ENCODE measurements at places on chromosomes 7 and 10.

- no peak for DNase-seq
Measured at GRCh38 chr10:114715171-114715670, 57.1 kb upstream of the ABLIM1 start.

DNA sequence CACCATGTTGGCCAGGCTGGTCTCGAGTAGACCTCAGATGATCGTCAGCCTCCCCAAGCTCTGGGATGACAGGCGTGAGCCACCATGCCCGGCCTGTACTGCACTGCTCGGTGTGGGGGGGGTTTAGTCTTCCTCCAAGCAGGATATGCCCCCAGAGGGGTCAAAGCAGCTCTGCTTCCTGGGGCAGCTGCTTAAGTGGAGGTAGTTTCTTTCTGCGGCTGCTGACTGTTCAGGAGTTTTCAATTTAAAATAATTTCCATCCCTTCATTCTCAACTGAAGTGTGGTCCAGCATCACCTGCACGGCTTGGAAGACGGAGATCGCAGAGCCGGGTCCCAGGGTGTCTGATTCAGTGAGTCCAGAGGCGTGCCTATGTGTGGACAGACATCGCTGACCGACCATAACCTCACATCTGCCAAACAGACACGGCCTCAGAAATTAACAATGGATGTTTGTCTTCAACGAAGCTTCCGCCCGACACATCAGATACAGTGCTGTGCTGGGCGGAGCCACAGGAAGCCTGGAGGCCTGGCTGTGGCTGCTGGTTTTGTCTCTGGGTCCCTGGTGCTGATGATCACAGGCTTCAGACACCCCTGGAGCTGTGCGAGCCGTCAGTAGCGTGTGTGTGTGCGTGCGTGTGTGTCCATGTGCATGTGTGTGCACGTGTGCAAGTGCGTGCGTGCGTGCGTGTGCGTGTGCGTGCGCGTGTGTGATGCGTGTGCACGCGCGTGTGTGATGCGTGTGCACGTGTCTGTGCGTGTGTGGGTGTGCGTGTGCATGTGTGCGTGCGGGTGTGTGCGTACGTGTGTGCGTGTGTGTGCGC is 226.5 kb upstream of the PITRM1 start:
- no peak for DNase-seq

DNA sequence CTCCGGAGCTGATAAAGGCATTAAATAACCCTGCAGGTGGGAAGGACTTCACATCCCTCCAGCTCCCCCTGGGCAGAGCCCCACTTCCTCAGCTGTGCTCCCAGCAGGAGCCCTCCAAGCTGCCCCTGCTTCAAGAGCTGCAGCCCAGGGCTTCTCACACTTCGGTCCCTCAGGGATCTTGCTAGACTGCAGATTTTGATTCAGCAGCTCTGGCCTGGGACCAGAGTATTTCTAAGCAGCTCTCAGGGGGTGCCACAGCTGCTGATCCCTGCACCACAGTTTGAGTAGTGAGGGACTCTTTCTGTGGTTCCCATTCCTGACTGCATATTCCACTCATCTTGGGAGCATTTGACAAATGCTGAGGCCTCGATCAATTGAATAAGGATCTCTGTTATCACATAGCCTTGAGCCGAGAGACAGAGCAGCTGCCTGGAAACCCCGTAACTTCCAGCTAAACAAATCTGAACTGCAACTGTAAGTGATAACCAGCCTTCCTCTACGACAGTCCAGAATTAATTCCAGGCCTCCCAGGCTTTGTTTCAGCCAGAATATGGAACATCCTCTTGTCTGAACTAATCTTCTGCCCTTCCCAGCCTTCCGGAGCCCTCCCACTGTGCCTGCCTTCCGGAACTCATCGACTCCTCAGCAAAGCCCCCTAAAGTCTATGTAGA is 161.4 kb downstream of the CCDC3 start:
- DNase-seq: no peak

DNA sequence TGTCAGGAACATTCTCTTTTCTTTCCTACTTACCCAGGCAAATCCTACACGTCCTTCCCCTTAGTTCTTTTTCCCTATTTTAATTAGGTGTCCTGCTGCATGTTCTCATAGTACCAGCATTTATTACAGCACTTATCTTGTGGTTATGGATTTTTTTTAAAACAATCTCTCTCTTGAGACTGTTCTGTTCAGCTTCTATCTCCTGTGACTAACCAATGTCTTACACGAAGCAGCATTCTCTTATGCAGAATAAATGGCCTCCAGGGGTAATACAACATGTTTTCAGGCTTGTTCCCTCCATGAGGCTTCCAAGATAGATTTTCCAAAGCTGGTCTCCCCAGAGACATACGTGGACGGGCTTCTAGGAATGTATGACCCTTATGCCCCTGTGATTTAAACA is 1096.1 kb upstream of the CELF2 start:
- no peak for DNase-seq

DNA sequence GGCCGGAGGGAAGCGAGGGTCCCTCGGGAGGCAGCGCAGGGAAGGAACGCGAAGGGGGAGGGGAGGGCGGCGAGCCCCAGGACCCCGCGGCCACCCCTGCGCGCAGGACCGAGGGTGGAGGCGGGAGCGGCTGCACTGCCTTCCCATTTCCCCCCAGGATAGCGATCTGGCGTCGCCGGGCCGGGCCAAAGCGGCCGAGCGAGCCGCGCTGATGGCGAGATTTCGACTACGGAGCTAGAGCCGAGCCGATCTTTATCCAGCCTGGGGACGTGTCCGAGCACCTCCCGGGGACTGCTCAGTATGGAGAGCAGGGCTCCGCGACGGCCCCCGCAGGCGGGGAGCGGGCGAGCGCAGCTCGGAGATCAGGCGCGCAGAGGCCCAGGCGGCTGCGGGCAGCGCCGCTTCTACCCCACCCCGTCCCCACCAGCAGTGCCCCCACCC is 590 bp upstream of the CRTAC1 start:
- DNase-seq: no peak

- DNase-seq: no peak
Measured at GRCh38 chr10:68636335-68636734, 76.2 kb downstream of the TET1 start.

DNA sequence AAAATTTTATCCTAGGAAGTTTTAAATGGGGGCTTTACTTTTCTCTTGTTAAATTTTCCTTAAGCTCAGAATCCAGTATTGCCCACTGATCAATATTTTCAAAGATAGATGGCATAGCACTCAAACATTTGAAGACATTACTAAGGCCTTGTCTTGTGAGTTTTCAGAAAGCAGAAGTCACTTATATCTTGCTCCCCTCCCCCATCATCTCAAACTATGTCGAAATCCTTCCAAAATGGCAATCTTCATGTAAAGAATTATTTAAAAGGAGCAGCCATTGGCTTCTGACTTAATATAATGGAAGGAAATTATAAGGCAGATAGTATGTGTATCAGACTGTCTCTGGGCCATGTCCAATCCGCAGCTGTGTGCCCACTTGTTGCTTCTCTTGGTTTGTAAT is 553.5 kb upstream of the C7orf33 start:
- DNase-seq: no peak

DNA sequence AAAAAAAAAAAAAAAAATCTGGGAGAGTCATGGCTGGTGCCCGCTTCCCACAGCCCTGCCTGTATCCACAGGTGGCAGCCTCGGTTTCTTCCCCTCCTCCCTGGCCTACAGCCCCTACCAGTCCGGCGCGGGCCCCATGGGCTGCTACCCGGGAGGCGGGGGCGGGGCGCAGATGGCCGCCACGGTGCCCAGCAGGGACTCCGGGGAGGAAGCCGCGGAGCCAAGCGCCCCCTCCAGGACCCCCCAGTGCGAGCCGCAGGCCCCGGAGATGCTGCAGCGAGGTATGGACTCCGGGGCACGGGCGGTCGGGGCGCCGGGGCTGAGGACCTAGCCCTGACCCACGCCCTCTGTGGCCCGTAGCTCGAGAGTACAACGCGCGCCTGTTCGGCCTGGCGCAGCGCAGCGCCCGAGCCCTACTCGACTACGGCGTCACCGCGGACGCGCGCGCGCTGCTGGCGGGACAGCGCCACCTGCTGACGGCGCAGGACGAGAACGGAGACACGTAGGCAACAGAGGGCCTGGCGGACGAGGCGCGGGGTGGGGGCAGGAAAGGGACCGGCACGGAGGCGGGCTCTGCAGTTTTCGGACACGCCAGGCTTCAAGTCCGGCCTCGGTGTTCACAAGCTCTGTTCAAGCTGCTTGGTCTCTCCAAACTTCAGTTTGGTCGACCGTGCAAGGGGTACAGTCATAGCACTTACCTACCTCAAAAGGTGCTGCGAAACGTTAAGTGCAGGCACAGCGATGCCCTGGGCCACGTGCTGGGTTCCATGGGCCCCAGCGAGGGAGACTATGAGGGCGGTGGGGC is 3.9 kb downstream of the NFKB2 start:
- peak; percentile 96 for DNase-seq

GRCh38 chr7:71184609-71185008 is 52.7 kb downstream of the GALNT17 start:
- no peak for DNase-seq

DNA sequence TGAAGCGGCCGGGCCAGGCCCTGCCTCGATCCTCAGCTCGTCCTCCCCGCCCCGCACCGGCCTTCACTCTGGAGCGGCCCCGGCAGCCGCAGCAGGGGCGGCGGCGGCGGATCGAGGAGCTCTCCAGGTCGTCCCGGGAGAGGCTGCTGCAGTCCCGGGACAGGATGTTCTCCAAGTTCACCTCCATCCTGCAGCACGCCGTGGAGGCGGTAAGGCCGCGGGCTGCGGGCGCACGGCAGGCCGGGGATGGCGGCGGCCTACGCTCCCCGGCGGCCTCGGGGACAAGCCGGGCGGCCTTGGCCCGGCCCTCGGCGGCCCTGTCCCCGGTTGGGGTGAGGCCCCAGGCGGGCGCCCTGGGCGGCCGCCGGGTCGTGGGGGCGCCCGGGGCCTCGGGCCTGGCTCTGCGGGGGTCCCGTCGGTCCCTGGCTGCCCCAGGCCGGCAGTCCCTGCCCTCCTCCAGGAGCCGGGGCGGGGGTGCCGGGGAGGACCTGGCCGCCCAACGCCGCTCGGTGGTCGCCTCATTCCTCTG is 399 bp downstream of the FHIP2A start:
- peak; percentile 82 for DNase-seq

DNA sequence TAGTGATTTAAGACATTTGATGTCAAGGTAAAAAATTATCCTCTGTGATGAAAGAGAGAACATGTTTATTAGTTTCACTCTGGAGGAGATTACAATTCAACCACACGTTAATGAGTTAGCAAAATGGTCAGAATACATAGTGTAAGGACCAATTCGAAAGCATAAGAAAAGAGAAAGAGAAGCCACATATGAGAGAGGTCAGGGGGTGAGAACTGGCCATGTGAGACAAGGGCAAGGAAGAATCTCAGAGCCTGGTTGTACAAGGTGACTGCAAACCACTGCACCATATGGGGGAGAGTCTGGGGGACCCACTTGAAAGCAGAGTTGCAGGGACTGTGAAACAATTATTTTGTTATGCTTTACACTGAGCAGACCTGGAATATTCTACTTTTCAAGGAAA is 27.7 kb upstream of the BET1 start:
- no peak for DNase-seq

GRCh38 chr10:79189853-79190435 is 121.2 kb downstream of the ZMIZ1 start:
- DNase-seq: no peak

GRCh38 chr7:138449580-138449979 is 10.5 kb upstream of the TRIM24 start:
- DNase-seq: peak; percentile 69

GRCh38 chr7:73870041-73870492 is 9.1 kb downstream of the TMEM270 start:
- DNase-seq: no peak

- no peak for DNase-seq
Measured at GRCh38 chr7:82250598-82250997, 193.0 kb downstream of the CACNA2D1 start.

- DNase-seq: no peak
Measured at GRCh38 chr10:101612086-101612485, 24.0 kb downstream of the DPCD start.

GRCh38 chr10:7787150-7787856 is 490 bp downstream of the KIN start:
- DNase-seq: no peak

DNA sequence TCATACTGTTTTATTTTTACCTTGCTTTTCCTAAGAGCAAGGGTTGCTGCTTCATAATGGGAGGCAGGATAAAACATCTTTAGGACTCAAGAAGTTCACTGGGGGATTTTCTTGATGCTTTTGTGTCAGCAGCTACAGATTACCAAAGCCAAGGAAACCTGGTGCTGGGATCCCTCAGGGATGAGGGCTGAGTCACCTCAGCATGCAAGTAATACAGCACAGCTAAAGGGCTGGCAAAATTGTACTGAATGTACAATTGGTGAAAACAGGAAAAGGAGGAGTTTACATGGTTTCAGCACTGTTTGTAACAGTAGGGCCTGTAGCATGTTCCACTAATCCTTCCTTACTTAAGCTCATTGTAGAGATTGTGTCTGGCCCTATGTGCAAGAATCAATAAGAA is 1056.8 kb downstream of the SORCS1 start:
- DNase-seq: no peak

DNA sequence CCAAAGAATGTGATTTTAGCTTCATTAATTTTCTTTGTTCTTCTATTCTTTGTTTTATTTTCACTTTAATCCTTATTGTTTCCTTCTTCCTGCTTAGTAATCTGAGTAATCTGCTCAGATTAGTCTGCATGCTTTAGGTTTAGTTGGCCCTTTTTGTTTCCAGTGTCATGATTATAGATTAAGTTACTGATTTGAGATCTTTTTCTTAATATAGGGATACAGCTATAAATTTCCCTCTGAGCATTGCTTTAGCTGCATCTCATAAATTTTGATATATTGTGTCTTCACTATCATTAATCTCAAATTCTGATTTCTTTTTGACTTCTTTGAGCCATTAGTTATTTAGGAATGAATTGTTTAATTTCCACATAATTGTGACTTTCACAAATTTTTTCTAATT is 6.2 kb downstream of the NET1 start:
- no peak for DNase-seq

DNA sequence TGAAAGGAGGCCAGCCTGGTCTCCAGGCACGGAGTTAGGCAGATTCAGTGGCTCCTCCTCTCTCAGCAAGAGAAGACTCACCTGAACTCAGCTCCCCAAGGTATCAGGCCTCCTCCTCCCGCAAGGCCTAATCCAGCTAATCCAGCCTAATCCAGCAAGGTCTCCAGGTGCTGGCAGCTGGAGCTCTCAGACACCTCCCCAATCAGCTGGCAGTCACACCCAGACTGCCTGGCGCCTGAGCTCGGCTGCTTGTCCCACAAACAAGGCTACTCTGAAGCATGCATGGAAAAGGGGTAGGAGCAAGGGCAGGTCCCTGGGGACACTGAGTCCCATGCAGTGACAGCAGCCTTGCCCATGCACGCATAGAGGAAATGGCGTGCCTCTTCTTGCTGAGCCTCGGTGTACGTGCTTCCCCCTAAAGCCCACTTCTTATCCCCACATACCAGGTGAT is 3.3 kb upstream of the OPN4 start:
- no peak for DNase-seq

GRCh38 chr10:130774871-130775270 is 536.6 kb downstream of the TCERG1L start:
- DNase-seq: no peak

DNA sequence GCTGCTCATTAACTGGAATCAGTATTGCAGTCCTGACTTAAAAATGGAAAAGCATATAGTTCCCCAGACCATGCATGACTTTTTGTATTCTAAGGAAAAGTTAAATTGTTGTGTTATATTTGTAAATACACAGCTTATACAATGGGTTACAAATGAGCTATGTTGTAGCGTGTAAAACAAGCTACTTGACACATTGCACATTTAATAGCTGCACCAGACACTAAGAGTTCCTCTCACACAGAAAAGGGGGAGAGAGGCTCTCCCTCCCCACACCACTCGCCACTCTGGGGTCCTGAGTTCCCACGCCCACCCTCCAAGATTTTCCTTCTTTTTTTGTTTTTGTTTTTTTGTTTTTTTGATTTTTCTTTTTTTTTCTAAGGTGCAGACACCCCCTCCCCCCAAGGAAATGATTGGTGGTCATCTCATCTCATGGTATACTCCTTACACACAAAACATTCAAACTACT is 6.3 kb downstream of the KLF6 start:
- peak; percentile 42 for DNase-seq
